ENCODE measurements at places on chromosomes 6 and 20. TPM values are rescaled to one million over a fixed set of nuclear protein-coding genes. Genes with fewer than 3 reads are reported as not detected.

TREML2 gene
- not detected for total RNA-seq

SEMG1 gene
- total RNA-seq, result 0.21 TPM

VNN1 gene
- 12.4 TPM for total RNA-seq

YTHDF1 gene
- total RNA-seq, result 93.4 TPM

KCNK17 gene
- not detected for total RNA-seq

NHSL1 gene
- total RNA-seq, result 26.8 TPM

TFAP2D gene
- not detected for total RNA-seq

ZNF391 gene
- 3.7 TPM for total RNA-seq

MSH5 gene
- total RNA-seq, result 156 TPM

OR2H2 gene
- not detected for total RNA-seq

TSPO2 gene
- not detected for total RNA-seq

TMEM244 gene
- not detected for total RNA-seq

DNA sequence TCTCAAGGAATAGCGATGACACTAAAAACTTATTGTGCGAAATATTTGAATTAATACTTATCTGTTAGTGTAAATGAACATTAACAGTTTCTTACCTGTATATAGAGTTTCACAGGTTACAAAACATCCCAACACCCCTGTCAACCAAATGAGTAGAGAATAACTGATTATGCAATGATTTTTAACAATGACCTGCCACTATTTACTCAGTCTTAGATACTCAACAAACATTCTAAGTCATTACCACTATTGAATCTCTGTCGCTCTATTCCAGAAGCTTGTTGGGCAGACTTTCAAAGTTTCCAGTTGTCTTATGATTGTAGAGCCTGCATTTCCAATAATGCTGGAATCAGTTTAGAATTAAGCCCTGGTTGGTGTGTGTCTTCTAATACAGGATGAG, 85.5 kb downstream of the RNF182 start:
- DNase-seq, result no peak

DNA sequence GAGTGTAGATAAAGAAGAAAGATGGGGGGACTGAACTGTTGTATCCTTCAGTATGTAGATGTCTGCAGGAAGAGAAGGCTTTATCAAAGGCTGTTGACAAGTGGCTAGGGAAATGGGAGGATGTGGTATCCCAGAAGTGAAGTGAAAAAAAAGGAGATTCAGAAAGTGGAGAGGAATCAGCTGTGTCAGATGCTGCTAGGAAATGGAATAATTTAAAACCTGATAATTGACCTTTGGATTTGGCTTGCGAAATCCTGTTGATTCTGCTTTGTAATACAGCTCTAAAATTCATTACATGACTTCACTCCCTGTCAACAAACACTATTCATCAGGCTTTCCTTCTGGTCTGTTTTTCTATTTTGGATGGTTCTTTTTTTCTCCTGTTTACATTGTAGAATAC, 41.7 kb downstream of the PHF3 start:
- no peak for DNase-seq

GRCh38 chr6:145735356-145736165, at the start of gene EPM2A:
Gene EPM2A, minus strand, starts transcription at chr6:145735520. Its CDS starts 22 bp downstream, at chr6:145735498.
- DNase-seq, result peak; percentile 74

DNA sequence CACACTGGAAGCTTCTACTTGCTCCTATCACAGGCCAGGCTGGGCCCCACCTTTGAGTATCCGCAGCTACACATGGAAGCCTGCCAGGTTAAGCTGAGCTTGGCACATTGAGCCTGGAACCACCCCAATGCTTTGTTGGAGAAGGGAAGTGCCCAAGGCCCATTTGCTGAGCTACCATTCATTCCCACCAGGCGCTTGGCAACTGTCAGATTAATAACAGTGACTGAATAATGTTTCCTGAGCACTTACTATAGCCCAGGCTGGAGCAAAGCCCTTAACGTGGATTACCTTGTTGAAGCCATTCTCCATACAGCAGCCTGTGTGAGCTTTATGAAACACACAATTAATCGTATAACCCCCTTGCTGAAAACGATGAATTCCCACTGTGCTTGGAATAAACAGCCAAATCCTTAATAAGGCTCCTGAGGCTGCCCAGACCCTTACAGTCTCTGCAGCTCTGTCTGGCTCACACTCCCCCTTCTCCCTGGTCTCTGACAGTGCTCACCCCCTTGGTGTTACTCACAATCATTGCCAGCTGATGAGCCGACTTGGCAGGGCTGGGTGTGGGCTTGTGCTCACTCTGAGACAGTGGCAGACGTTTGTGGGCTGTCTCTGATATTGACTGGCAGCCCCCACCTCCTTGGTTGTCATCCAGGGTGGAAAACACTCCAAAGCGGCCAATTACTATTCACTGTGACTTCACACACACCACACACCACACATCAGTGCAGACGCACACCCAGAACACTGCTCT, 357.1 kb downstream of the MAFB start:
- DNase-seq, result no peak

DNA sequence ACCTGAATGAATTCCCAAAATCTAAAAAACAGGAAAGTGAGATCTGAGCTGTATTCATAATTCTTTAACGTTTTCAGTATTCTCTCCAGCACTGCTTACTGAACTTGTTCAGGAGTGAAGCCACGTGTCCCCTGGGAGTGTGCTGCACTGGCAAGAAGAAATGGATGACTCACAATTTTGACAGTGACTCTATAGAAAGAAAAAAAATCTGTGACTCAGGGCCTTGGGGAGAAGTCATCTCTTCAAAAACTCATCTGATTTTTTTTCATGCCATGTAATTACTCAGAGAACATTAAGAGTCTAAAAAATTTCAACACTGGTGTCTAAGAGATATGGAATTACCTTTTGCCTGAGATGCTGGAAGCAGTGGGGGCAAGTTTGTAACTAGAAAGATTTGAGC, 39.7 kb downstream of the ANKEF1 start:
- DNase-seq, result peak; percentile 28

GRCh38 chr6:82330171-82330804, 33.3 kb upstream of the TPBG start:
- DNase-seq, result no peak

DNA sequence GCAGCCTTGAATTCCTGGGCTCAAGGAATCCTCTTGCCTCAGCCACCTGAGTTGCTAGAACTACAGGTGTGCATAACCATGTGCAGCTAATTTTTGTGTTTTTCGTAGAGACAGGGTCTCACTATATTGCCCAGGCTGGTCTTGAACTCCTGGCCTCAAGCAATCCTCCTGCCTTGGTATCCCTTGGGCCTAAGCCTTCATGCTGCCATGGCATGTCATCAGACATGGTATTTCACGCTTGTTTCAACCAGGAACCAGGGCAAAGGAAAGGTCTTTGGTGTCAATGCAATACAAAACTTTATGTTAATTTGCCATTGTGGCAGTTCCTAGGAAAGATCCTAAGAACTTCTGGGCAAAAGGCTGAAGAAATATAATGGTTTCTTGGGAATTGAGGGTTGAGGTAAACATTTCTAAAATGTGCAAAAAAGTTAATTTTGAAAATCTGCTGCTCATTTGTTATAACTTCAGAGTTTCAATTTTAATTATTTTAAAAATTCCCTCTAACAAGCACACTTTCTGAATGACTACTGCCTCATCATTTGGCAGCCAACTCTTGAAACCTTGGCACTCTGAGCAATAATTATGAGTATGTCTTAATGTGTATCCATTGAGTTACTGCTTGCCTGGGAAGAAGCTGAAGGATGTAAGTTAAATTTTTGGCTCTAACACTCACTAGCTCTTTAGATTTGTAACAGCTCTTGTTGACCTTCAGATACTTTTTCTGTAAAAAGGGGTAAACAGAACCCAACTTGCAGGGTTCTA, 154.1 kb downstream of the GJA10 start:
- DNase-seq, result no peak

- no peak for DNase-seq
These were observed 112.7 kb downstream of the GJA1 start for GRCh38 chr6:121548131-121548530.

GRCh38 chr20:50313827-50314677, 123.4 kb downstream of the CEBPB start:
- no peak for DNase-seq

- DNase-seq, result no peak
These were observed 300.8 kb downstream of the PHF3 start for GRCh38 chr6:63936399-63936798.

DNA sequence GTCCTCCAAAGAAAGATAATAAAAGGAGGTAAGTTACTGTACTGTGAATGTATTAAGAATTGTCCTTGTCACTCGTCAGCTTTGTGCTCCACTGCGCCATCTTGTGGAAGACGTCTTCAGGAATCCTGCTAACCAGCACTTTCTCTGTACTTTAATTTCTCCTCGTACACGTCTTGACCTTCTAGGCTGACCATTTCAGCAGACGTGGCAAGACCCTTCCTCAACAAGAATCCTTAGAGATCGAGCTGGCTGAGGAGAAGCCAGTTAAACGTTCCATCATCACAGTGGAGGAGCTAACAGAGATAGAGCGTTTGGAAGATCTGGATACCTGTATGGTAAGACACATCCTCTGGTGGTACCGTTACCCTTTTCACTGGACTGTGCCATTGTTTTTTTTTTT, 95.5 kb upstream of the SCGN start:
- DNase-seq, result peak; percentile 88

DNA sequence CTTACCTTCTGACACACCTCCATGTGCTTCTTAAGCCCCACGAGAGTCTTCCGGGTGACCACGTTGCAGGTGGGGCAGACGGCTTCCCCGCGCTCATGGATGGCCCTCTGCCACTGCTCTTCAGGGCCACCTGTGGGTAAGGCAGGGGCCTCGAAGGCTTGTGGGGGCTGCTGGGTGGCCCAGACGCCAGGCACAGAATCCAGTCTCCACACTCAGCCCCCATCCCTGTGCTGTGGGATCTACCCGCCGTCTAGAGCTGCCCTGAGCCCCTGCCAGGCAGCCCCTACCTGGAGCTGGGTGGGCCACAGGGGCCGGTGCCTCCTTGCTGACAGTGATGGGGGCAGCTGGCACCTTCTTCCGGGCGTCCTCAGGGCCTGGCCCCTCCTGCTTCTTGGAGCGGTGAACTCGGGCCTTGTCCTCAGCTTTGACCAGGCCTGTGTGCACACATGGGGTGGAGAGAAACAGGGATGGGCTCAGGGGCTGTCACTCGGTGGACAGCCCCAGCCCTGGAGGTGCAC, 5.9 kb downstream of the ZNF512B start:
- DNase-seq, result no peak

DNA sequence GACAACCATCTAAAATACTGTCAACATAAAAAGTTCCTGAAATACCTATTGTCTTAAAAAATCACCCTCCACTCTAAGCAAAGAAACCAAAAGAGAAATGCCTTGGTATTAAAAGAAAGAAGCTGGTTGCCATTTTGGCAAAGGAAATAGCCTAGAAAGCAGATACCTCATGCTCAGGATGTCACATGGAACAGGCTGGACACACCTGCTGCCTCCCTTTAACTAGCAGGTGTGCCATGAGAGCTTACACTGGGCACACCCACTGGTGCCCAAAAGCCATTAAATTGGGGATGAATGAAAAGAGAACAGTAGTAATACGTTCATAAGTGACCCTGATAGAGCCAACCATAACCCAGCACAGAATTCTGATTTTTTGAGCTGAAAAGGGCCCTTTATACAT, 1.5 kb downstream of the SLC23A2 start:
- no peak for DNase-seq

- no peak for DNase-seq
These were observed 38.7 kb downstream of the TRDN start for GRCh38 chr6:123598011-123598410.

DNA sequence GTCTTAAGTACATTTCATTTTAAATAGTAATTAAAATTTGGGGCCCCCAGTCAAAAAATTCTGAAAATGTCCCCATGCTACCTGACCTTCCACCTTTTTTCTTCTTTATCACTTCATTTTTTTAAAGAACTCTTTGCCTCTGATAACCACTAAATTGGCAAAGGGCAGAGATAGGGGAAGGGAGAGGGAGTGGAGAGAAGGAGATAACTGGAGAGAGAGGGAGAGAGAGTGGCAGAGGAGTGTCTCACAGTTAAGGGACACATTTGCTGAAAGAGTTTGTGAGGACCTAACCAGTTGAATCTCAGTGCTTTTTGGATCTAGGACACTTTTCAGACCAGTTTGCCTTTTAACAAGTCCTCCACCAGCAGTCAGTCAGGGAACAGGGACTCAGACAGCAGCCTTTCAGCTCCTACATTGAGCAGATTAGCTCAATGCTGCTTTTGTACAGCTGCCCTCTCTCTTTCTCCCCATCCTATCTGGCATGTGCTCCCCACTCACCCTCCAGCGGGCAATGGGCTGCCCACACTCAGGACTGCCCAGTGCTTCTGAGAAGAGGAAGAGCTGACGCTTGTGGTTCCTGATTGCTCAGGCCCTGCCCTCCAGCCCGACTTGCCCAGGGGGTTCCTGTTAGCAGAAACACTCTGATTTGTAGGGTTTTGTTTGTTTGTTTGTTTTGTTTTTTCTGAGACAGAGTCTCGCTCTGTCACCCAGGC, 14.4 kb downstream of the ARMC2 start:
- DNase-seq, result no peak

- DNase-seq, result no peak
These were observed 14.2 kb downstream of the RAB23 start for GRCh38 chr6:57207872-57208271.

- no peak for DNase-seq
These were observed 2.7 kb downstream of the CSTF1 start for GRCh38 chr20:56395166-56395565.

DNA sequence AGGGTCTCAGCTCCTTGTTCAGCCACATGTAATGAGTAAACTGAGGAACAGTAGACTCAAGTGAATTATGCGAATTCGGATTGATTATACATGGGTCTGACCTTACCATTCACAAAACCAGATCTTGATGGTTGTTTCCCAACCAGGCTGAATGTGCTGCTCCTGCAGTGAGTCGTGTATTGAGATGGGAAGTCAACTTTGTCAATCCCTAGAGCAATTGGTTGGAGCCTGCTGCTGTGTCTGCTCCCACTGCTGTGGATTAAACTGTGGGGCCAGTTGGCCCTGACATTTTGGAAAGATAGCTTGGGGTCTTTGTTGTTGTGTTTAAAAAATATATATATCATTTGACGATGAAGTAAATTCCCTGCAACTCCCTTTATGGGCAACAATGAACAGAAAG, 23.9 kb downstream of the FAM50B start:
- DNase-seq, result no peak

DNA sequence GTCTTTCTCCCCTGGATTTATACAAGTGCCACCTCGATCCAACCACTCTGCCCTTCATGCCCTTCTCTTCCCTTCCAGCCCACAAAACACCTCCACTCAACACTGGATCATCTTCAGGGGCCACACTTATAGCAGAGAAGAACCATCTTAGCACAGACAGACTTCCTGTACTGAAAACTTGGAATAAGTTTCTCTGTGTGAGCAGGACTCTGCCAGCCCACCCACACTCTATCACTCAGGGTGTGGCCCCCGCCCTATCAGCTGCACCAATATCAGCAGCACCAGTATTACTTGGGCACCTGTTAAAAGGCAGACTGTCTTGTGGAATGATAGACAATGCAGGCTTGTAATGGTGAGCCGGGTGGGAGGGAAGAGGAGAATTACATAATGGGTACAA, 86.7 kb downstream of the SCML4 start:
- no peak for DNase-seq

DNA sequence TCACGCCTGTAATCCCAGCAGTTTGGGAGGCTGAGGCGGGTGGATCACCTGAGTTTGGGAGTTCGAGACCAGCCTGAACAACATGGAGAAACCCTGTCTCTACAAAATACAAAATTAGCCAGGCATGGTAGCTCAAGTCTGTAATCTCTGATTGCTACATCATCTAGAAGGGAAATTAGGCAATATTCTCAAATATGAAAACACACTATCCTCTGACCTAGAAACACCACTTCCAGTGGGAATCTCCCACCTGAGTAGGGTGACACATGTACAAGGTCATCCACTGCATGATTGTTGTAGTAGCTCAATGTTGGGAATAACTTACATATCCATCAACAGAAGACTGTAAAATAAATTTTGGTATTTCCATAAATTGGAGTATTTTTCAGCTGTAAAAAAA, 19.1 kb upstream of the SIRPD start:
- DNase-seq, result no peak

Data from Calu3 (cell line).